ENCODE measurements at places on chromosomes 2 and 18. TPM values are rescaled to one million over a fixed set of nuclear protein-coding genes. Genes with fewer than 3 reads are reported as not detected.

- DNase-seq = no peak
These were observed 14.6 kb downstream of the SFT2D3 start for GRCh38 chr2:127715778-127716449.

GRCh38 chr2:112843836-112844235 is 7.3 kb upstream of the IL1B start:
- DNase-seq = no peak

DNA sequence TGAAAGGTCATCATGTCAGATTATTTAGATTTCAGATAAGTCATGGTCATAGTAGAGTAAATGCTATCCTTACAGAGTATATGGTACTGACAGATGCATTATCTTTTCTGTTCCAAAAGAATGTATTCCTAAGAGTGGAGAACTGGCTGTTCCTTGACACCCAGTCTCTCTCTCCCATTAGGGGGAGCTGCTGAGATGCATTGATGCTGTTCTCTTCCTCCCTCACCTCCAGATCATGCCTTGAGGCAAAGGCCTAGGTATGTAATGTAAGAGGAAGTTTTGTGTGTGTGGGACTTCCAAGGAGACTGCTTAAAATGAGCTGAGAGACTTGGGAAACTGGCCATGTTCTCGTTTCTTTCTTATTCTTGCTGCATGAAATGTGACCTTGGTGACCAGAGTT is 979.5 kb upstream of the CELF4 start:
- no peak for DNase-seq

- DNase-seq = no peak
These were observed 27.2 kb upstream of the MYCN start for GRCh38 chr2:15913146-15913545.

DNA sequence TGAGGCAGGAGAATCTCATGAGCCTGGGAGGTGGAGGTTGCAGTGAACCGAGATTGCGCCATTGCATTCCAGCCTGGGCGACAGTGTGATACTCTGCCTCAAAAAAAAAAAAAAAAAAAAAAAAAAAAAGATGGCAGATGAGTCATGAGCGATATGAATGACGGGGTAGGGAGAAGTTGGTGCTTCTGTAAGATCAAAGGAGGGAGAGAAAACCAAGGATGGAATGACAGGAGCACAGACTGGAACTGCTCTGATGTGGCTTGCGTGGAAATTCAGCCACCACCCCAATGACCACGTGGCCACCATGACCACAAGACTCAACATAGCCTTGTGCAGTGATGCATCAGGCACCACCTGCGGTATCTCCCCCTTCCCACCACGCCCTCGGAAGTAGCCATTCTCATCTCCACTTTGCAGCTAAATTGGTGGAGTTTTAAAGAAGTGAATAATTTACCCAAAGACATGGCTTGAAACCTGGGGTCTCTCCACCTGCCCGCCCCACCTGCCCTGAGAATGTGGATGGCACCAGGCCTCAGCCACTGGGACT is 96.0 kb downstream of the ACKR3 start:
- no peak for DNase-seq

- peak; percentile 79 for DNase-seq
These were observed at the start of the genes PECR and TMEM169 for GRCh38 chr2:216081487-216082116. PECR (minus strand) TSS chr2:216081809; CDS start chr2:216081741, 68 bp downstream. TMEM169 (plus strand) TSS chr2:216081919; CDS start chr2:216095964, 14,045 bp downstream.

GRCh38 chr18:27921904-27922751 is 254.8 kb downstream of the CDH2 start:
- peak; percentile 21 for DNase-seq

DNA sequence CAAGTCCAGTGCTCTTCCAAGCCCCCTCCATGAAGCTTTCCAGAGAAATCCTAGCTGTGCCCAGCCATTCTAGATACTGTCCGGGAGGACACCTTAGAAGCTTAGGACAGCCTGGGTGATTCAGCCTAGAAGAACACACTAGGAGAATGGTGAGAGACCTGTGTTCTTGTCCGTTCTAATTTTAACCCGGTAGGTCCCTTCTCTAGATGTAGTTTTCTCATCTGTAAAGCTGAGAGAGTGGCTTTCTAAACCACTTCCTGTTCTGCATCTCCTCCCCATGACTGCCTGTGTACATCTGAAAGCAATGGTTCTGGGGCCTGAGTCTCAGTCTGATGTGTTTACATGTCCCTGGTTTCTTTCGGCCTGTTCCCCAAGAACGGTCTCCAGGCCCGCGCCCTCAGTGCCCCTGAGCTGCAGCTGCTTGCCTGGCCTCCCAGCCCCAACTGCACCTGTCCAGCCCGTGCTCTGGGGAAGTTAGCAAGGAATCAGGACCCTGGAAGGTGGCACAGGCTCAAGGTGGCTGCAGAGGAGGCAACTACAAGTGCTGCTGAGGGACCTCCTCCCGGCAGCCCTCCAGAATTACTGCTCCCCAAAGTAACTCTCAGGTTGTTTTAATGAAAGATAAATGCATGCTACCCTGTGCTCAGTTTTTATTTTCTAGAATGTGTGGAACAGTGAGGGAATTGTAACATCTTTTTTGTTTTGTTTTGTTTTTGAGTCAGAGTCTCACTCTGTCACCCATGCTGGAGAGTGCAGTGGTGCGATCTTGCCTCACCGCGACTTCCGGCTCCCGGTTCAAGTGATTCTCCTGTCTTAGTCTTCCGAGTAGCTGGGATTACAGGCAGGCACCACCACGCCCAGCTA is 105.9 kb downstream of the LBH start:
- no peak for DNase-seq

DNA sequence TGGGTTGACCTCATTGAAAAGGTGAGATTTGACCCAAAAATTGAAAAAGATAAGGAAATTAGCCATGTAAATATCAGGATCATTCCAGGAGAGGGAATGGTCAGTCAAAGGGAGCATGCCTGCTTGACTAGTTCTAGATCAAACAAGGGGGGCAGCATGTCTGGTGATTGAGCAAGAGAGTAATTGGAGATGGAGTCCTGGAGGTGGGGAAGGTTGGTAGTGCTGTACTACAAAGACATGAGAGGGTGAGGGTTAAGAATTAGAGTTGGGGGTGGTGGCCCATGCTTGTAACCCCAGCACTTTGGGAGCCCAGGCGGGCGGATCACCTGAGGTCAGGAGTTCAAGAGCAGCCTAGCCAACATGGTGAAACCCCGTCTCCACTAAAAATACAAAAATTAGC is 2.0 kb downstream of the MRPL30 start:
- no peak for DNase-seq

DNA sequence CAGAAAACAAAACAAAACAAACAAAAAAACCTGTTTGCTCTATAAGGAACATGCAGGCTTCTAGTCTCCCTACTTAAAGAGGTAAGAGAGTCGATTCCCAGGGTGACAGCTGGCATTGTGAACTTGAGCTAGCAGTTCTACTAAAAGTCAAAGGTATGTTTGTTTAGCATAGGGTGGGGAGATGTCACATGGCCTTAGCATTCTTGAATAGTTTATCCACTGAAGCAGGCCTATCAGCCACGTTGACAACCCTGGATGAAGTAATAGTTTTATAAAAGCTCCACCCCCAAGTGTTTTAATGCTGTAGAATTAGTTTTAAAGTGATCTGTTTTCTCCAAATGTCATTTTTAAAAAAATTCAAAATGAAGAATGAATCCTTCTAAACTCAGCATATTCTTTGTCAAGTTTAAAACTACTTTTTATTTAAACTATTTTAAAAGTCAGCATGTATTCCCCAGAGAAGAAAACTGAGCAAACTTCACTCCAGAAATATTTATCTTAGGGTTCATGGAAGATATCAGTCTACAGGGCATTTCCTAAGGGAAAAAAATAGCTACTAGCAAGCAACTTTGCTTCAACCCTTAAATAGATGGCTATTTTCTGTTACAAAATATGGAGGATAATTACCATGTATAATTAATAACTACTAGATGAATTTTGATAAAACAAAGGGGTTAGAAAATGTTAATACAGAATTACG is 1.7 kb downstream of the MYOM1 start:
- DNase-seq = no peak

DNA sequence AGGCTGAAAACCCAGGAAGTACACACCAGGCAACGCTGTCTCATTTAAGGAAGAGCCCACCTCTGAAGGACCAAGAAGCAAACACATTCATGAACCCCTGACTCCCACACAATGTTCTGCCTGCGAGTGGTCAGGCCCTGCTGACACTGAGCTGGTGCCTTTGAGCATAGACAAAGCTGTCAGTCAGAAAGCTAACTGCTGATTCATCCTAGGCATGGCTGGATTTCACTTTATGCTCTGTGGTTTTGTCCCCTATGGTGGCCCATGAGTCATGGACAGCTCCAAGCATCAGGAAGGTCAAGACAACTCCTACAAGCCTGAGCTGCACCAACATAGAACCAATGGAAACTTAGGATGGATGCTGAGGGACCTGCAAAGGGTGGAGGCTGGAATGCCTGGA is 78.9 kb downstream of the UXS1 start:
- no peak for DNase-seq

- no peak for DNase-seq
These were observed 1.2 kb downstream of the MYL12A start for GRCh38 chr18:3248658-3249359.

GRCh38 chr2:214593727-214594126 is 182.9 kb downstream of the VWC2L start:
- no peak for DNase-seq

DNA sequence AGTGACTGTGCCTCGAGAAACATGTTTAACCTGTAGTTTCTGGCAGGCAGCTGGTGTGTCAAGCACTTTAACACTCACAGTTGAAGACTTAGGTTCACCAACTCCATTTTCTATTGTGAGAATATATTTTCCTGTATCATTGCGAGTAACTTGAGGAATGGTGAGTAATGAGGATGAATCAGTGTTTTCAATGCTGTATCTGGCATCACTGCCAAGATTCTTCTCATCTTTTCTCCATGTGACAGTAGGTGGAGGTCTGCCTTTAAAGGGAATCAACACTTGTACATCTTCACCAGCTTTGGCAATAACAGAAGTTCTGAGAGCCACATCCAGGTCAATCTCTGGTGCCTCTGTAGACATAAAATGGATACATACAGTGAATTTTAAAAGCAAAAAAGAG is 72.8 kb downstream of the PLEKHA3 start:
- DNase-seq = no peak

- DNase-seq = no peak
These were observed 17.3 kb upstream of the FZD5 start for GRCh38 chr2:207787017-207787416.

DNA sequence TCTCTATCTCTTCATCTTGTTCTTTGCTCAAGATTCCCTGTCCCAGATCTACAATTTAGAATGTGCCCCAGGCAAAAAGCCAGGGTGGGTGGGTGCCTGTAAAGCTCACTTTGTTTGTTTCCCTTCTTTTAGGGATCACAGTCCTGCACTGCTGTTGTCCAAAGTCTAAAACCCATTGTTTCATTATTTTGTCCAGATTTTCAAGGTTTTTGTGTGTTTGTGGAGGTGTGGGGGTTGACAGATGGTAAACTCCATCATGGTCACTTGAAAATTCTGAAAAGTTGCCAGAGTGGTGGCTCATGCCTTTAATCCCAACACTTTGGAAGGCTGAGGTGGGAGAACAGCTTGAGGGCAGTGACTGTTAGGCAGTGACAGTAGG is 41.5 kb downstream of the YES1 start:
- DNase-seq = no peak

GRCh38 chr2:180474716-180475115 is 467.6 kb upstream of the CWC22 start:
- peak; percentile 16 for DNase-seq

- DNase-seq = no peak
These were observed at the start of gene KLHL30 for GRCh38 chr2:238138331-238139195. KLHL30 (plus strand) TSS chr2:238138668; CDS start chr2:238140755, 2,087 bp downstream.

The EMILIN2 gene
- polyA plus RNA-seq = 40.9 TPM

The DTNB gene
- polyA plus RNA-seq = 23.6 TPM

The IL36A gene
- not detected for polyA plus RNA-seq

The NCK2 gene
- polyA plus RNA-seq = 65.2 TPM

The DNER gene
- polyA plus RNA-seq = 56.5 TPM

The FKBP7 gene
- polyA plus RNA-seq = 50.7 TPM

The NMUR1 gene
- 0.74 TPM for polyA plus RNA-seq

The CD28 gene
- polyA plus RNA-seq = 1.9 TPM

The NDC80 gene
- polyA plus RNA-seq = 29.0 TPM

The TLX2 gene
- 0.06 TPM for polyA plus RNA-seq

The COL4A3 gene
- 70.7 TPM for polyA plus RNA-seq

The TYMS gene
- polyA plus RNA-seq = 138 TPM

The MYOM1 gene
- 7.8 TPM for polyA plus RNA-seq

The PER2 gene
- polyA plus RNA-seq = 5.7 TPM

The HOXD12 gene
- polyA plus RNA-seq = 0.52 TPM

The IL1F10 gene
- polyA plus RNA-seq = not detected
